H1 (cell line): ENCODE measurements at places on chromosomes 16 and 17. TPM values are rescaled to one million over a fixed set of nuclear protein-coding genes. Genes with fewer than 3 reads are reported as not detected.

DNA sequence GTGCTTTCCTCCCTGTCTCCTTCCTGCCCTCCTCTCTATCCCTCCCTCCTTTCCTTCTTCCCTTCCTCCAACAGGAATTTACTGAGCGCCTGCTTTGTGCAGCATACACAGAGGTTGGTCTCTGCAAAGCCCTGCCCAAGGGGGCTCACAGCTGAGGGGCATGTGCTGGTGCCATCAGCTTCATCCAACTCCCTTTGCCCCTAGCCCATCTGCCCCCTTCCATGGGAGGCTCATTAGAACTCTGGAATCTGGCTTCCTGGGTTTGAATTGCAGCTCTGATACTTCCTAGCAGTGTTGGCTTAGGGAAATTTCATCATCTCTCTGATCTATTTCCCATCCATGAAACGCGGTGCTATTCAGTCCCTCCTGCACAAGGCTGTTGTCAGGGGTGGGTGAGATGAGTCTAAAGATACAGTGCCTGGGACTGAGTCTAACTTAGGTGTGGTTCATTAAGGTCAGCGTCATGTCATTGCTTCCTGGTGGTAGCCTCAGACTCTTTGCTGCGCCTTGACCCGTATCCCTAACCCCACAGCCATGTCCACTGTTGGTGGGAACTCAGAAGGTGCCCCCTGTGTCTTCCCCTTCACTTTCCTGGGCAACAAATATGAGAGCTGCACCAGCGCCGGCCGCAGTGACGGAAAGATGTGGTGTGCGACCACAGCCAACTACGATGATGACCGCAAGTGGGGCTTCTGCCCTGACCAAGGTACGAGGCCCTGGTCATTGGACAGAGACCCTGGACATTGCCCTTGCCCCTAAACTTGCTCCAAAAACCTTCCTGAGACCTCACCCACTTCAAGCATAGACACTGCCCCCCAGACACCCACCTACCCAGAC, 10.3 kb downstream of the MMP2 start:
- DNase-seq = no peak

Gene CHST5
- total RNA-seq = 0.13 and 0.15 TPM in 2 replicates

Gene TPSAB1
- not detected in 2 replicates for total RNA-seq

Gene MYADML2
- 0.17 and 0.26 TPM in 2 replicates for total RNA-seq

DNA sequence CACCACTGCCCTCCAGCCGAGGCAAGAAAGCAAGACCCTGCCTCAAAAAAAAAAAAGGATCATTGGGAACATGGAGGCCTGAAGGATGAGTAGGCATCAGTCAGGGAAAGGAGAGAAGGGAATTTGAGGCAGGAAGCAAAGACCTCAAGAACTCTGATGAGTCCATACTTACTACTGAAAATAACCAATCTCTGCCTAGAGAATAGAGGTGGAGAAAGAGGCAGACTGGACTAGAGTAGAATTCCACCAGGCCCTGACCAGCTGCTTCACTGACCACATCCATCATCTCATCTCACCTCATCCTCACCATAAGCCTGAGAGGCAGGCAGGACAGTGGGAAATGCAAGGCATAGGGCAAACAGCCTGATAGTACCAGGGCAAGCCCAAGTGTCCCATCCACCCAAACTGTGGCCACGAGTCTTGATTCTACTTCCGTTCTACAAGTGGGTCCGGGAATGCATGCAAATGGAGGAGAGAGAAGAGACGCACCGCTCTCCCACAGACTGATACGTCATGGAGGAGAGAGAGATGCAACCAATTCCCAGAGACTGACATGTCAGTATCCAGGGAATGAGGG, 17.1 kb downstream of the ANKRD11 start:
- no peak for DNase-seq
